AG08396 (cell line): ENCODE measurements at places on chromosomes 12 and 14.

DNA sequence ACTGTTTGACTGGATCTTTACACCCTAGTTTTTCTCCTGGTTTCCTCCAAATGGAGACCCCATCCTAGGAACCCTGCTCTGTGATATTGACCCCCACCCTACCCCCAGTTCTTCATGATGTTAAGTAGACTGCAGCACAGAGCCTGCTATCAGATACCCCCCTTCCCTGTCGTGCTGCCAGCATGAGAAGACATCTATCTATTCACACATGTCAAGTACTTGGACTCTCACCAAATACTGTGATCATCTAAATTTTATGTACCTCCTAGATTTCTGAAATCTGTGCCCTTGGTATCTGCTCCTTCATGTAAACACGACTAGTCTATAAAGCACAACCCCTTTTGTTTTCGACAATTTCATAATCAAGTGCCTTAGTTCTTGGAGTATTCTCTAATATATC is 38.9 kb downstream of the FERMT2 start:
- no peak for DNase-seq

DNA sequence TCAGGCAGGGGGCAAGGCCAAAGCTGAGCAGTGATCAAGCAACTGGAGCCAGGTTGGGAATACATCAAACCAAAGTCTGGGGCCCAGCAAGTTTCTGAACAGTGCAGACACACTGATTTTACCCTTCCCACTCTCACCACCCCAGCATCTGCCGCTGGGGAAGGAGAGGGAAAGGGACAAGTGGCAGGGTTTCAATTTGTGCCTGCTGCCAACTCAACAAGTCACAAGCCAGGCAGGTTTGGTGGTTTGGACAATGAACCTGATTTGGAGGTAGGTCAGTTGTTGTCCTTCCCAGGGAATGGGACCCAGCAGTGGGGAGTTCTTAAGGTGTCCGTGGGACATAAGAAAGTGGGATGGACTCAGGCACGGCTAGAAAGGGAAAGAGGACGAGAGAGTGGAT is 151.9 kb upstream of the NOS1 start:
- DNase-seq, result no peak

- no peak for DNase-seq
Measured at GRCh38 chr12:86091681-86092080, 164.5 kb downstream of the MGAT4C start.

GRCh38 chr12:93178154-93178878 is 199.4 kb upstream of the NUDT4 start:
- no peak for DNase-seq

DNA sequence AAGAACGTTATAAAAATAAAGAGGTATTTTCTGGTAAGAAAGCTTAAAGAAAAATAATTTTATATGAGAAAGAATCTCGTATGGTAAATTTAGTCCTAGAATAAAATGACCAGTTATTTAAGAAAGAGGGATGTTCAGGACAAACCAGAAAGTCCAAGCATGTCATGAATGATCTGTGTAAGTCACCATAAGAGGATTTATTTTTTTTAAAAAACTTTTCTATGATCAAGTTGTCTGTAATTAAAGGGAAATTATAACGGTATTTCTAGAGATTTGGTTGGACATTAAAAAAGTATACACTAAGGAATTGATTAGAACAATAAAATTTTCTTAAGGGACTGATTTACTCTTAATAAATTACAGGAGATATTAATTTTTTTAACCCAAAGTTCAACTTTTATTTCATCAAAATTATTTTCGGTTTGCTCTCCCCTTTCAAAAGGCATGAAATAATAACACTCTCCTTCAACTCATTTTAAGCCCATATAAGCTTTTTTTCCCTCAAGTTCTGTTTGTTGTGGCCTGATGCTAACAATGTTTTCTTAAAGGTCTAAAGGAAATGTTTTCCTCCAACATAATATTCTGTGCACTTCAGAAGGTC is 49.9 kb upstream of the CPSF6 start:
- no peak for DNase-seq

GRCh38 chr12:39675263-39675662 is 55.7 kb upstream of the ABCD2 start:
- DNase-seq, result no peak

GRCh38 chr12:45406988-45407850 is 191.3 kb downstream of the ANO6 start:
- peak; percentile 5 for DNase-seq

DNA sequence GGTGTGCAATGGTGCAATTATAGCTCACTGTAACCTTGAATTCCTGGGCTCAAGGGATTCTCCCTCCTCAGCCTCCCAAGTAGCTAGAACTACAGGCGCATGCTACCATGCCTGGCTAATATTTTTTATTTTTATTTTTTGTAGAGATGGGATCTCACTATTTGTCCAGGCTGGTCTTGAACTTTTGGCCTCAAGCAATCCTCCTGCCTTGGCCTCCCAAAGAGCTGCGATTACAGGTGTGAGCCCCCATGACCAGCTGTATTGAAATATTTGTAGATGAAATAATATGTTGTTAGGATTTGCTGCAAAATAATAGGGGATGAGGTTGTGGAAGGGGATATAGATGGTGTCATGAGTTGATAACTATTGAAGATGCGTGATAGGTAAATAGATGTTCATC is 4.9 kb downstream of the KLHL28 start:
- DNase-seq, result no peak

GRCh38 chr12:64672925-64673409 is 62.7 kb downstream of the RASSF3 start:
- DNase-seq, result no peak

DNA sequence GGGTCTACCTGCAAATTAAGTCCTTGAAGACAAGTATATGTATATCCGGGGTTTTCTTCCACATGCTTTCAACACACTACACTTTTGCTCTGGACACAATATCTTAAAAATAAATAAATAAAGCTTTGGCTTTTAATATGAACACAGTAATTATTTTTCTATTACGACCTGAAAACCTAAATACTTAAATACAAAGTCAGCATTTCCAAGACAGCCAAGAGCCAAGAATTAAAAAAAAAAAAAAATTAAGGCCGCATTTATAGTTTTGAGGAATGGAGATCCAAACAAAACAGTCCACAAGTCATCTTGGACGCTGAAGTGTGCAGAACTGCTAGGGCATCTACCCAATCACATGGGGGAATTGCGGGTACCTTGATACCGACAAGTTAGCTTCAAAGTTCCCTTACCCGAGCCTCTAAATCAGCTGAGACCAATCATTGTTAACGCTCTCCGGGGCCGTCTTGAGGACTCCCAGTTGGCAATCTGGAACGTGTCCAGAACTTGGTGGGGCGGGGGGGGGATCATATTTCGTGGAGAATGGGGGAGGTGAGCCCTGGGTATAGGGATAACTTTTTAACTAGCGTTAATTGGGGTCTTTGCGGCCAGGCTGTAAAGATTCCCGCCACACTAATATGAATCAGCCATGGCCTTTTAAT is 731 bp upstream of the PCNX4 start:
- DNase-seq, result peak; percentile 60

DNA sequence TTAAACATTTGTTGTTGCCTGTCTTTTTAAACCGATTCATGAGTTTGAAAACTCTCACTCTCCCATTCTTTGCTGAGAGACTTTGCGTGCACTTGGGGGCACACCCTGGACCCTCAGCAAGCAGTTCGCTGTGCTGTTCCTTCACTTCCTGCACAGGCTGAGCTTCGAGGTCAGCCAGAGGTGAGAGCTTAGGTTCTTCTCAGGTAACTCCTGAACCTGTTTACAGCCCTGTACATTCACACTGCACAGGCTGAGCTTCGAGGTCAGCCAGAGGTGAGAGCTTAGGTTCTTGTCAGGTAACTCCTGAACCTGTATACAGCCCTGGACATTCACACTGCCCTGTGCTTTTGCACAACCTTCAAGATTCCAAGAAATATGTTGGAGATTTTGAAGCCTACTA is 9.8 kb upstream of the CLECL1 start:
- DNase-seq, result no peak

GRCh38 chr14:54322701-54323337 is 74.0 kb upstream of the CDKN3 start:
- DNase-seq, result no peak

GRCh38 chr14:99971941-99972747 is 93.1 kb upstream of the EVL start:
- DNase-seq, result no peak

DNA sequence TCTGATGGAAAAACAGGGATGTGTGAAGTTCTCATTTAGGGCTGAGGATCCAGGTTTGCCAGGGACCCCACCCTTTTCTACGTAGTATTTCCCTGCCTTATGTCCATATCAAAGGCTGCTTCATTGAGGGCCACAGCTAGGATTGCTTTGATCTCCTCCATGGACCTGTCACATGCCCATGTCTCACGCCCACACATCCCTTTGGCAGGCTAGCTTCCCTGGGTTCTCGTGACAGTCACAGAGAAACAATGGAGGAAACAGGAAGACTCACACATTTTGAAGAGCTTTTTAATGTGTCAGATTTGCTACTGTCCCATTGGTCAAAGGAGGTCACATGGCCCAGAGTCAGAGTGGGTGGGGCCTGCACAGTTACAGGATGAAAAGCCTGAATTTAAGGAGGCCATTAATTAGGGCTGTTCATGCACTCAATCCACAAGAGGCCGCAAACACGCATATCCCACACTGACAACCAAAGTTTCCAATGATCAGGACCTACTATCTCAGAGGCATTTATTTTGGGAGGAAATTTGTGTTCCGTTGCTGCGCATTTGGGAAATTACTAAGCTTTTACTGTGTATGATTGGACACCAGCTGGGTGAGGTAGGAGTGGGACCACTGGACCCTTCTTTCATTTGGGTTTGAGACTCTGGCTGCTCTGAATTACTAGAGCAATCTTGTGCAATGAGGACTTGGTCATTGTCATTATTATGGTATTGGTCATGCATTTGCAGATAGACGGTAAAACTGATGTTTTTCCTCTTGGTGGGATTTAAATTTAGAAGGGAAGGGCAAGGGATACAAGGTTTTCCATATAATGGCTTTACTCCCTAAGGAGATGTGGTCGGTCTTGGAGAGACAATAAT is 266.2 kb downstream of the KTN1 start:
- no peak for DNase-seq

DNA sequence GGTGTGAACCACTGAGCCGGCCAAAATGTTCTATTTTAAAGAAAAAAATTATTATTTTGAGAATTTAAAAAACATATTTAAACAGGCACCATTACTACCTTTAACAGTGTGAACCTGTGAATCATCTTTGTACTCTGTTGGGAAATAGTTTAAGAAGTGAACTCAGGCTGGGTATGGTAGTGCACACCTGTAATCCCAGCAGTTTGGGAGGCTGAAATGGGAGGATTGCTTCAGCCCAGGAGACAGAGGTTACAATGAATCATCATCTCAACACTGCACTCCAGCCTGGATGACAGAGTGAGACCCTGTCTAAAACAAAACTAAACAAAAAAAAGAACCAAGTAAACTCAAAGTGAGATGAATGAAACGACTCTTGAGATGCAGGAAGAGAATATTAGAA is 3.1 kb upstream of the WDR89 start:
- DNase-seq, result no peak

DNA sequence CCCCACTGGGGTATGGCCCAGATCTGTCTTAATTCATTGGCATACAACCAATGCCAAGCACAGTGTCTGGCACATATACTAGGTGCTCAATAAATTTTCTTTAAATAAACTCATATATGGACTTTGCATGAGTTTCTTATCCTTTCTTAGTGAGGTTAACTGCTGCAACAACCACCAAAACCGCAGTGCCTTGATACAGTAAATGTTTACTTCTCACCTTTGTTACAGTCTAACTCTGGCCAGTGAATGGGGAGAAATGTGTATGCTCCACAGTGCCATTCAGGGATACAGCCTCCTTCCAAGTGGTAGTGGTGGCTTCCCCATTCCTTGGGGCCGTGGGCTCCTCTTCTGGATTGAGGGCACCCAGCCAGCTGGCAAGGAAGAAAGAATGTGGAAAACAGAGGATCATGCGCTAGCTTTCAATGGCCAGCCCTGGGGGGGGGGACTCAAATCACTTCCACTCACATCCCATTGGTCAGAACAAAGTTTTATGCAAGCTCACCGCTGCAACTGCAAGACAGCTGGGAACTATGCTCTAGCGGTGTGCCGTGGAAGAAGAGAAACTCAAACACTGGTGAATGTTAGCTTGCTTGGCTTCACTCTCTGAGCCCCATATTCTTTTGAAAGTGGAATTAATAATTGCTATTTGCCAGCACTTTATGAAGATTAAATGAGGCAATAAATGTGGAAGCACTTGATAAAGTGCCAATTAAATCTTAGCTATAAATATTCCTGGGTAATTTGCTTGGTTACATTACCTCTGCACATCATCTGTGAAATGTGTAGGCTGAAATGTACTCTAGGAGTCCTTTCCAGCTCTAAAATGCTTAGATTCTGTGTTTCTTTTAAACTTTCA is 51.0 kb upstream of the SOCS2 start:
- DNase-seq, result peak; percentile 47

DNA sequence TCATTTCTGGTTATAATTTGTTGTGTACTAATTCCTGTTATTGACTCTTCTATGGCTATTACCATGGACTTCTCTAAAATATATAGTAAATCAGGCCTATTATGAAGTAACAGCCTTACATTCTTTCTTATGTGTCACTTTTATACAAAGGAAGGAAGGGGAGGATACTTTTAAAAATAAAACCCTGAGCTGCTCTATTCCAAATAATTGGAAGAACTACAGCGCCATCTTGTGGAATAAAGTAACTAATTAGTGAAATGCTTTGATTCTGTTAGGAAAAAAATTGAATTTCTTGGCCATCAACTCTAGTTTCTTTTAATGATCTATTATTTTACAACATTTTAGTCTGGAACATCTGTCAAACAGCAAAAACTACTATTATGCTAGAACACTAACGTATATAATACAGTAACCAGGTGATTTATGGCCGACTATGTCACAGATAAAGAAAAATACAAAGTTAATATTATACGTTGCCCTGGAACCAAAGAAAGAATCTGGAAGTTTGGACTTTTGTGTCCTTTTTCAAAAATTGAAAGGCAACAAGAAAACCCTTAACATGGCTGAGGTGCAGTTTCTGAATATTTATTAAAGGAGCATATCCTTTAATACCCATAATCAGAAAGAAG is 55.0 kb upstream of the NELL2 start:
- peak; percentile 20 for DNase-seq

DNA sequence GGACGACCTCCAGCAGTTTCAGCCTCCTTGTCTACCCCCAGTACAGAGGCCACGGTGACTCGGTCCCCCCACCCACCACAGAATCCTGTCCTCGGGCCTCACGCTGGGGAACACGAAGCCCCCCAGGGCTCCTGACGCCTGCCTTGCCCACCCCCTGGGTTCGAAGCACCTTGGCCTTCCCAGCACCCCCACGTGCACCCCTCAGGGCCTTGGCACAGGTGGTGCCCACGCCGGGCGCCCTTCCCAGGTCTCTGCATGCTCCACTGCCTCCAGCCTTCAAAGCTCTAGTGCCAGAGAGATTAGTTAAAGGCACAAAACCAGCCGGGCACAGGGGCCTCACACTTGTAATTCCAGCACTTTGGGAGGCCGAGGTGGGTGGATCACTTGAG is 61.8 kb downstream of the NOC4L start:
- no peak for DNase-seq

DNA sequence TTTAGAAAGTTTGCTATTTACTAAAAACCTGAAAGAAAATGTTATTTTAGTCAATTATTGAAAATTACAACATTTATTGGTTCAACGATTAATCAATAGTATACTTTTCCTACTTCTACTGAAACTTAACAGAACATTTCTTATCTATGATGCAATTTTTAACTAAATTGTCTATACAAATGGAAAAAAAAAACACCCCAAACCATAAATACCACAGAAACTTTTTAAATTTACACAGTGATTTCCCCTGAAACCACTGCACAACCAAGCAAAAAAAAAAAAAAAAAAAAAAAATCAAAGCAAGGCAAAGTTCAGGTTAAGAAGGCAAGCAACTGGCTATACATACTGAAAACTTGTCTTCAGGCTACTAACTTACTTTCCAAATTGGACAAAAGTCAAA is 71.9 kb upstream of the POC1B start:
- no peak for DNase-seq

GRCh38 chr12:111656016-111656415 is 29.7 kb downstream of the BRAP start:
- DNase-seq, result no peak
